ENCODE measurements at places on chromosomes 7 and 10.

- DNase-seq, result no peak
These were observed 25.5 kb downstream of the FGFBP3 start for GRCh38 chr10:91883549-91884444.

DNA sequence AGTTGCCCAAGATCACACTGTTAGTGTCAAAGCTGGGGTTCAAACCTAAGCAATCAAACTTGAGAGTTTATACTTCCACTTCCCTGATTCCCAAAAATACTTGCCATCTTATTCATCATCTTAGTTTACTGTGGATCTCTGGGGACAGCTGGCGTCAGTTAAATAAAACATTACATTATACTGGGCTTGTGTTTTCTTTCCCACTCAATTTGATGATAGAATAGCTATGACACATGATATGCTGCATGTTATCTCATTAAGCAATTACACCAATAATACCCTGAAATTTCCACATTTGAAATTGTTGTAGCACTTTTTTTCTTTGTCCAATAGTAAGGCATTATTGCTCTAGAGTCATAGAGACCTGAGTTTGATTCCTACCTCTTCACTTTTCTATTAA, 62.9 kb upstream of the MXI1 start:
- DNase-seq, result no peak

GRCh38 chr10:21452203-21452602, 73.3 kb downstream of the SKIDA1 start:
- DNase-seq, result no peak

DNA sequence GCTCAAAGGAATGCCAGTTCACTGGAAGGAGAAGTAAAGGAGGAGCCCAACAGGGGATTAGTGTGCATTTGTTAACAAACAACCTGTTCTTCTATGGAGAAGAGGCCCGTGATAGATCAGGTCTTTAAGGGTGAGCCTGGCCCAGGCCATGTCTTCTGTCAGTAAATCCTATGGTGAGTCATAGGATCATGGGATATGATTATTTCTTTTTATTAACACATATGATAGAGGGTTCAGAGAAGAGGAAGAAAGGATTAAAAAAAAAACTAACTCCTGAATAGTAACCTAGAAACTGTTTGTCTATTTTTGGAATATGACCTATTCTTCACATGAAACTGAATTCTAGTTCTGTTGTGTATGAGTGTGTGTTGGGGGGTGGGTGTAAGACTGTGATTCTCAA, 70.4 kb downstream of the GPR158 start:
- no peak for DNase-seq

DNA sequence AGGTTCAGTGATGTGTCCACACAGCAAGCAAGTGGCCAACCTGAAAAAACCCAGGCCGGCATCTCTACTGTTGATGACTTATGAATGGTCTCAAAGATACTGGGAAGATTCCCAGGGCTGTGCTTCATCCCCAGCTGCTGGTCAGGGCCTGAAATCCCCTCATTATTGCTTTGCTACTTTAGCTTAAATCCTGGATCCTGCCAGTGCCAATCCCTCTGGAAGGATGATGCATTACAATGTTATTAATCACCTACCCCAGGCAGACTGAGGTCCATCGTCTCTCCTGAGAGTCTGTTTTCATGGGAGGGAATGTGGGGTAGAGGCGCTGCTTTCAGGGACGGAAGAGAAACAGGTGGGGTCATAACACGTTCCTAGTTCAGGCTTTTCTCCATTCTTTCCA, 371.6 kb downstream of the RPS24 start:
- no peak for DNase-seq

DNA sequence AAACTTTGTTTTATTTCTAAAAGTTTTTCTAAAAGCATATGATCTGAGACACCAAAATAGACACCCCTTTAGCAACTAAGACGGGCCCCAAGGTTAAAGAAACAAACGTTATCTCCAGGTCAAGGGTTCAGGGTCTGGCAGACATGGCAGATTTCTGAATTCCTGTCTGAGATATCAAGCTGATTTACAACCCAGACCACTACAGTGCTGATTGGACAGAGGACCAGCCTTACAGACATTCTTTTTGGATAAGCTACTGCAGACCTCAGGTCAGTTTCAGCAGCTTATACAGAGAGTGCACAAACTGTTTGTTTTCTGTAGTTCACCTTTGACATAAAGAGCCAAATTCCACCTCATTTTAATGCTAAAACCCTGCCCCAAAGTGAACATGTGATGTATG, 34.8 kb downstream of the SVOPL start:
- no peak for DNase-seq

- no peak for DNase-seq
These were observed 105.9 kb upstream of the LSM8 start for GRCh38 chr7:118078015-118078414.

Measured in NCI-H1436 treated with DMSO at 0.1 percent for 48 hours (cell line).